Activated T-helper 17 cell treated with anti-CD3 and anti-CD28 coated beads, Interleukin-2, amount 50 U/mL, for 72 hours (primary cell): ENCODE measurements at places on chromosomes 5 and 9.

DNA sequence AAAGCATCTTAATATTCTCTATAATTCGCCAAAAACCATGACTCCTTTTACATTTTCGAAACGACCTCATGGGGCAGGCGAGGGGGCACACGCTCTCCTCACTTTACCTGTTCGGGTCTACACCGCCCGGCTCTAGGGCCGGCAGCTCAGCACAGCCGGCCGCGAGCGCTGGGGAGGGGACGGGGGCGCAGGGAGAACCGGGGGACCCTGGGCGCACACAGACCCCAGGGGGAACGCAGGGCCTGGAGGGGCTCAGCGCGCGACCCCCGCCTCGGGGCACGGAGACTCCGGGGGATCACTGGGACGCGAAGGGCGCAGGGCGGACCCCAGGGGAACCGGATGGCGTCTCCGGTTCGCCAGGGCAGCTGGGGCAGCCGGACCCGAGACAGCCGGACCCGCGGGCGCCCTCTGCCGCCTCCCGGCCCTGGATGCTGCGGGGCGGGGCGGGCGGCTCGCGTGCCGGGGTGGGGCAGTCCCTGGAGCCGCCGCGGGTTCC lies at the start of gene AHRR:
AHRR (plus strand) TSS at position 485 of the 496 bp plus-strand sequence. CDS start 22,189 bp downstream, outside the sequence.
- peak; percentile 74 for ATAC-seq

DNA sequence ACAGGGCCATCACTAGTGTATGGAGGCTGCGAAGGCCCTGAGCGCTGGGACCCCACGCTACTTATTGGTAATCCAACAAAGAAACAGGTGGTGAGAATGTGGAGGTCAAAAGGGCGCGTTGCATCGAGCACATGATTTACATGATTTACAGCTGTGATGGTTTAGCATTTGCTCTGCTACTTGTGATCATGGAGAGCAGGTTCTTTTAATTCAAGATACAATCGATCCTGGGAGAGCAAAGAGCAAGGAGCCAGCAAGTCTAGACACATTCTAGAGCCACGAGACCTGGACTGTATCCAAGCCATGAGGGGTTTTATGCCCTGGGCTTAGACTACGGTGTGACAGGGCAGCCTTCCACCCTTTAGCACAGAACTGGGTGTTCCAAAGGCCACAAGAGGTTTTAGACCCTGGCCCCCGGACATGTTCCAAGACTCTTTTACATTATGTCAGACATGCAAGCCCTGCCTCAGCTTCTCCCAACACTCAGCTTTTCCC lies 47.0 kb upstream of the CLK4 start:
- ATAC-seq: no peak

DNA sequence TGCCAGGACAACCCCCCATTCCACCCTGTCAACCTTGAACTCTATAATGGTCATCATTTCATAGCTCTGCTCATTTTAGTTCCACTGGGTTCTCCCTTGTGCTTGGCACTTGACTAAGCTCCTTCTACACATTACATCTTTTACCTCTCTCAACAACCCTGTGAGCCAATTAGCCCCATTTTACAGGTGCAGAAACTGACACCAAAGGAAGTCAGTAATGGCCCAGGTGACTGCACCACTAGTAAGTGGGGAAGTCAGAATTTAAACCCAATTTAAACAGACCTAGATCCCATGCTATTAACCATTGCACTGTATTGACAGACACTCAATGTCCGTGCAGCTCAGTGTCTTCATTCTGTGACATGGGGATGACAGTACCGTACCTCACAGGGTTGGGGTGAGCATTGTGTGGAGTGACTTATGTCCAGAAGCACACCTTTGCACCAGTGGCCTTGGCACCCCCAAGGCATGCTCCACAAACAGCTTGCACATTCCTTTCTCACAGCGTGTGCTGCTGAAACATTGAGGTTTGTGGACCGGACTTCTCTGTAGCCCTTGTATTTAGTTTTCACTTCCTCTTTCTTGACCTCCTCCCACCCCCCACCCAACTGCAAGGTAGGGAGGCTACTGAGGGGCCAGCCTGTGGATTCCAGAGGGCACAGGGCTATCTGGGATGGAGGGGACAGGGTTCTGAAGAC lies 23.1 kb downstream of the IRF1 start:
- no peak for ATAC-seq

- ATAC-seq: no peak
Measured at GRCh38 chr9:123418506-123418905, 62.5 kb downstream of the CRB2 start.

DNA sequence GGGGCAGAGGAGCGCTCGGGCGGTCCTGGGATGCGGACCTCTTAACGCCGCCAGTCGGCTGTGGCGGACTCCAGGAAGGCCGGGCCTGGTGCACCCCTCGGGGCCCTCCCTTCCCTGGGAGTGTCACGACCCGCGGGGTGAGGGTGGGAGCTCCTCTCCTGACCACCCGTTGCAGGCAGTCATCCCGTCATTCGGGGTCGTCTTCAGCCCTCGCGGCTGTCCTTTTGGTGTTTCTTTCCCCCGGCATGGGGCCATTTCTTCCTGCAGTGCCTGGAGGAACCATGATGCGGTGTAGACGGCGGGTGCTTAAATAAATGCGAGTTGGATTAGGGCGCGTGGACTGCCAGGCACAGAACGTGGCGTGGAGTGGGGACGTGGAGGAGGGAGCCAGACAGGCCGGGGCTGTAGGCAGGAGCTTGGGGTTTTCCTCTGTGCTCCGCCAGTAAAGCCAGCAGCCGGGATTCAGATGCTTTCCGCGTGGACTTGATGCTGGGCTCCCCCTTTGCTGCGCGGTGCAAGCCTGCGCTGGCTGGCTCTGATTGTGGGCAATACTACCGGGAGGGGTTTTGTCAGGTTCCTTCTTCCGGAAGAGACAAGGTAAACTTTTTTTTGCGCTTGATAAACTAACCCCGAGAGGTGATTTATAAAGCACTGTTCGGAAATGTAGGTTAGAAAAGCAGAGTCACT lies 868 bp downstream of the KDM4C start:
- ATAC-seq: peak; percentile 18
